ENCODE measurements at places on chromosomes 11 and 22.

GRCh38 chr11:48073031-48073861 lies 92.9 kb downstream of the PTPRJ start:
- DNase-seq: no peak

DNA sequence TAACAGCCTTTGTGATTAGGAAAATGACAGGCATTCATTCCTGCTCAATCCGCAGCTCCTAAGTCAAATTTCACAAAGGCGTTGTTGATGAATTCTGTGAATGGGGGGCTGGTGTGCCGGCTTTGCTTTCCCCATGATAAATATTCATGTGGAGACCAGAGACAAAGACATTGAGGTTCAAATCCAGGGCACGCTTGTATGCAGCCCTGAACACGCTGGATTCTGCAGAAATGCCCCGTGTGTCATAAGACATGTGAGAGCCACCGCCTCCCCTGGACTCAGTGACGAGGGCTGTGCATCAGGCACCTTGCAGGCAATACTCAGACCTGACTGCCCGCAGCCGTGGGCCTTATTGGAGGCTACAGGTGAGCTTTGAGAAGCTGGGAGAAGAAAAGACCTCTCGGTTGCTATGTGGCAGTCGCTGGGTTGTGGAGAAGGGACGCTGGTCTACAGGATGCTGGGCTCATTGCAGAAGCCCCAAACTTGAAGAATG lies 906.2 kb downstream of the BRD1 start:
- DNase-seq: no peak

GRCh38 chr11:122578171-122578825 lies 77.2 kb upstream of the UBASH3B start:
- DNase-seq: no peak

DNA sequence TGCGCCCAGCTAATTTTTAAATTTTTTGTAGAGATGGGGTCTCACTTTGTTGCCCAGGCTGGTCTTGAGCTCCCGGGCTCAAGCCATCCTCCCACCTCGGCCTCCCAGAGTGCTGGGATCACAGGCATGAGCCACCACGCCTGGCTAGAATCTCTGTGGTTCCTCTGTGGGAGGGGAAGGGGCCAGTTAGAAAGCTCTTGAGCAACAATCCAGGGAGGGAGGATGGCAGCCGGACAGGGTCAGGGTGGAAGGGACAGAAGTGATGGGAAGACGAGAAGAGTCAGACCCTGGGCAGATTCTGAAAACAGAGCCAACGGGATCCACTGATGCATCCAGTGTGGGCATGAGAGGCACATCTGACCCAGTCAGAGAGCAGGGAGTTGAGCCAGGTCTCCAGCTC lies 38.9 kb upstream of the MN1 start:
- DNase-seq: no peak

All from activated naive CD8-positive, alpha-beta T cell treated with anti-CD3 and anti-CD28 coated beads, Interleukin-2, amount 50 U/mL, for 16 hours (primary cell).